HAP-1 (cell line): ENCODE measurements at places on chromosomes 5 and 9.

GRCh38 chr5:139980765-139981164 lies 62.3 kb downstream of the NRG2 start:
- no peak for DNase-seq

DNA sequence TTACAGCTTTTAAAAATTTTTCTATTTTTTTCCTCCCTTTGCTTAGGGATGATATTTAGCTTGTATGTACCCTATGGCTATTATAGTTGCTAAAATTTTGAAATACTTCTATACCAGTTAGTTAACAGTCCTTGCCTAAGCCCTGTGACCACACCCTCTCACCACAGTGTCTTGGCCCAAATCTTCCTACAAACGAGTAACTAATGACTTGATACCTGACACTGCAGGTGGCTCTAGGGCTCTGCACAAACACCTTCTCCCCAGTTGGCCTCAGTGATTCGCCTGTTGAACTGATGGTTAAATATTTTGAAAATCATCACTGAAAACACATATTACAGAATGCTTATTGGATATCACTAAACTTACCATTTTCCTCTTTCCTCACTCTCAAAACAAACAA lies 449.6 kb upstream of the CHD1 start:
- DNase-seq: no peak

- no peak for DNase-seq
Observed at GRCh38 chr9:71886015-71886414, 25.0 kb downstream of the ABHD17B start.

- no peak for DNase-seq
Observed at GRCh38 chr5:39185761-39186160, 33.6 kb downstream of the FYB1 start.

DNA sequence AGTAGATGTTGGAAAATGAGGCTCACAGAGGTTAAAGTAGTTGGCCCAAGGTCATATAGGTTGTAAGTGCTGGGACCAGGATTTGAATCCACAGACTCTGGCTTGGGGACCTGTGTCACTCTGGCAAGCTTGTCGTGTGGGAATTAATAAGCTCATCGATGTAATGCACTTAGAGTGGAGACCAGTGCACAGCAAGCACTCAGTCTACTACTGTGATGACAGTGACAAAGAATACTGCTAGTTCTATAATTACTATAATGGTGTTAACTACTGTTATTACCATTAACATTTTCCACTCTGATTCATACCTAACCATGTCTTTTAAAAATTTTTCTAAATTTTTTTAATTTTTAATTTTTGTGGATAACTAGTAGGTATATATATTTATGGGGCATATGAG lies 12.8 kb downstream of the PAM start:
- DNase-seq: no peak

DNA sequence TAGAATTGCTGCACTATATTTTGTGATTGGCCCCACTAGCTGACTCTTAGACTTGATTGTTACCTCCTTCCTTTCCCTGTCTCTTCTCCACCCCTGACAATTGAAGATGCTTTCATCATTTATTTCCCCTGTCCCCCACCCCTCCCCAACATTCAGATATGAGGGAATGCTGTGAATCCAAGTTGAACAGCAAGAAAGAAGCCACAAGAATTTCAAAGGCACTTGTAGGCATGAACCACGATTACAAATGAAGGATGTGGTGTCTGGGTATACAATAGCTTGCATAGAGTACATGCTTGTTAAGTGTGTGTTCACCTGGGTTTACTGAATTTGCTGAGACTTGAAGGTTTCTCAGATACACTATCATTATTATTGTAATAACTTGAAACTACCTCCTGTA lies 78.3 kb upstream of the TRIO start:
- no peak for DNase-seq

GRCh38 chr5:38323645-38324295 lies 65.4 kb downstream of the EGFLAM start:
- DNase-seq: no peak

DNA sequence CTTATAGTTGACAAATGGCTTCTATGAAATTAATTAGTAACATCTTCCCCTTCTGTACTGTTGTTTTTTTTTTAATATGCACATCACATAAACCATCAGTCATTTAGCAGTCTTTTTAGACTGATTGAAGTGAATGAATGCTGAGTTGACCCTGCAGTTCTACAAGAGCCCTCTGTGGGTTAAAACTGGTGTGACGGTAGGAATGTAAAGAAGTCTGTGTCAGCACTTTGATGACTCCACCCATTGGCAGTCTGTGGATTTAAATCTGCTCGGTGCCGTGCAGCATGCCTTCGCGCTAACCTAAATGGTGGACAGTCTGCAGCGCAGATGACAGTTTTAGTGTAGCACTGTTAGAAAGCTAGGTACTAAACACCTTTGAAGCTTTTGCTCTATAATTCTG lies 3.1 kb downstream of the GTF3C4 start:
- DNase-seq: peak; percentile 22

- DNase-seq: no peak
Observed at GRCh38 chr9:88536951-88537760, 2.2 kb downstream of the NXNL2 start.

GRCh38 chr9:85347541-85347940 lies 394.2 kb downstream of the AGTPBP1 start:
- no peak for DNase-seq

GRCh38 chr9:129610473-129611306 lies 10.2 kb downstream of the C9orf50 start:
- DNase-seq: peak; percentile 90

DNA sequence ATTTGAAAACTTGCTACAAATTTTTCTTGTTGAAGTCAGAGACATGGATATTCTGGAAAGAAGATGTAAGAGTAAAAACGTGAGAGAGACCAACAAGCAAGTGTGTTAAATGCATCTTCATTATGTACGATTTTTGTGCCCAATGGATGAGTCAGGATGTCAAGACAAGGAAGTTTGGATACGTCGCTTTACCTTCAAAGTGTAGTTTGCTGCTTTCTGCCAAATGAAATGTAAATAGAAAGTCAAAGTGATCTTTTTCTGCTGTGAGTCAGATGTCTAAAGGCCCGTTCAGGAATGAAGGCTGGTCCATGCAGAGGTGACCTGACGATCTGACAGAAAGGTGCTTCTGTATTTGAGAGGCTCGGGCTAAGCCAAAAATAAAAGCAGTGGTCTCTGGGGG lies 273.1 kb upstream of the PIK3R1 start:
- no peak for DNase-seq

DNA sequence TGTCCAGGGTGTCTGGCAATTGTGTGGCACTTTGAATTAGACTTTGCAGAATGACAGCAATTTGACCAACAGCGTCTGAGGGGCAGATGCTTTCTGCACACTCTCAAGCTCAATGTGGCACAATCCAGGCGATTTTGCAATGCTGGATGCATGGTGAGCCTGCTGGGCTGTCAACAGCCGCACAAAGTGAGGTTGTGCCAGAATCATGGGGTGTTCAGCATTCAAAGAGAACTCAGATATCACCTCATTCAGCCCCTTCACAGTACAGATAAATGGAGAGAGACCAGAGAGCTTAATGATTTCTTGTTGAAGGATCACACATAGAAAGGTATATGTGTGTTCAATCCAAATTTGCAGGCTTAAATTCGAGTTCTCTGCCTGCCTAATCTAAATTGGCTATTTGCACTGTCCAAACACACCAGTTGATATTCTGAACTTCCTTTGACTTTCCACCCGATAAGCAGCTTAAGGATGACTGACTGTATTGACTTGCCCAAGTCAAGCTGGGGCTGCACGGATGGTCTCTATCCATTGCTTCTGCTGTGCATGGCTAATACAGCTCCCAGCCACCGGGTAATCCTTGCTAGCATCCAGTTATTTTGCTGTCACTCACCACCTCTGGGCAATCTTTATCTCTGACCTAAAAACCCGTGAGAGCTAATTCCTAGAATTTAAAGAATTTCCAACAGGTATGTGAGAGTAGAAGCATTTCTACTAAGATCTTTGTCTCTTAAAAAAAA lies 157.9 kb upstream of the TAS2R1 start:
- DNase-seq: no peak

- DNase-seq: no peak
Observed at GRCh38 chr5:62477801-62478200, 65.2 kb downstream of the IPO11 start.

DNA sequence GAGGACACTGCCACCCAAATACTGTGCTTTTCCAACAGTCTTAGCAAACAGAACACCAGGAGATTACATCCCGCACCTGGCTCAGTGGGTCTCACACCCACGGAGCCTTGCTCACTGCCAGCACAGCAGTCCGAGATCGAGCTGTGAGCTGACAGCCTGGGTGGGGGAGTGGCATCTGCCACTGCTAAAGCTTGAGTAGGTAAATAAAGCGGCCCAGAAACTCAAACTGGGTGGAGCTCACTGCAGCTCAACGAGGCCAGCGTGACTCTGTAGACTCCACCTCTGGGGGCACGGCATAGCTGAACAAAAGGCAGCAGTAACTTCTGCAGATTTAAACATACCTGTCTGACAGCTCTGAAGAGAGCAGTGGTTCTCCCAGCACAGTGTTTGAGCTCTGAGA lies 28.8 kb downstream of the EPB41L4A start:
- no peak for DNase-seq

DNA sequence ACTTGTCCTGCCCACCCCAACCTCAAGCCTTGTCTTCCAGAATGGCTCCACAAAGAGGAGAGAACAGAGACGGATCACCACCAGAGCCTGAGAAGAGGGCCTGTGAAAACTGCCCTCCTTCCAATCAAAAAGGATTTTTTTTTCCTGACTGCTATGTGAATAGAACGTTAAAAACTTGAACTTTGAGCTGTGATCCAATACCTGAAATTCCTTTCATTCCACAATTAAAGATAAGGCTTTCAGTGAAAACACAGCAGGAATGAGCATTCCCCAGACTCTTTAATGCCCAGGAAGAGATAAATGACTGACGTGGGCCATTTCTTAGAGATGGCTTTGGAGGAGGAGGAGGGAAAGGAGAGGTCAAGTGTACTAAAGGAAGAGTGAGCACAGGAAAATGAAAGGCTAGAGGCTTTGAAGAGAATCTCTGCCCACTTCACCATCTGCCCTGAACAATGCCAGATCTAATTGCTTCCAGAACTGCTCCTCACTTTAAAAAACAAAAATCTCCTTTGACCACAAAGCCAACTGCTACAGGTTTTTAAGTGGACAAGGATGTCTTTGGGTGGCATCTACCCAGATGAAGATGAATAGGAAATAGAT lies 177.9 kb upstream of the MAP3K1 start:
- no peak for DNase-seq

- no peak for DNase-seq
Observed at GRCh38 chr5:58156361-58156760, 303.5 kb downstream of the PLK2 start.

DNA sequence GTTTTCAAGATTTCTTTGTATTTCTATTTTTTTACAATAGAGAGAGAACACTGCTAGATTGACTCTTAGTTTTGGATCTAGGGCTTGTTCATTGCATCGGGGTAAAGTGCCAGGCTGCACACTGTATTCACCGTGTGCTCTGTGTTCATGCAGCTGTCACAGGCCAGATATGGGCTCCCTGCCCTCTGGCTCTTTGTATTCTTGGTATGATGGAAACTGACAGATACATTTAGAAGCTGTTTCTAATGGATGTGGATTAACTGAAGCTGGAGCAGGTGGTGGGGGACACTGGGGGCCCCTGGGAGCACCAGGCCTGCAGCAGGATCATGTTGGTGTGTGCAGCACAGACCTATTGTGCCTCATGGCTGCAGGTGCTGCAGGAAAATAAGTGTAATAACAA lies 28.0 kb downstream of the SLC36A1 start:
- DNase-seq: no peak

DNA sequence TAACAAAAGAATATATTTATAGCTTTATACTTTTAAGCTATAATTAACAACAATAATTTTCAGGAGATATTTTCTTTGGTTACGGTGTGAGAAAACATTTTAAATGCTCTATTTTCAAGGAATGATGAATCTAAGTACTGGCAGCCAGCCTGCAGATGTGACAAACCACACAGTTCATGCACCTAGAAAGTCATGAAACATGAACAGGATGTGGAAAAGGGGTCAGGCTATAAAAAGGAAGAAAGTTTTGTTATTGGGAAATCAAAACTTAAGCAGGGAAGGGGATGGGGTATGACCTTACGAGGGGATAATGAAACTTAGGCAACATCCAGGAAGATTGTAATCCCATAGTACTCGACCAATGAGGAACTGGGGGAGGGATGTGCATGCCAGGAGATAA lies 508.7 kb upstream of the GRAMD2B start:
- DNase-seq: no peak

GRCh38 chr9:95010431-95010838 lies 283.9 kb downstream of the AOPEP start:
- DNase-seq: peak; percentile 46

DNA sequence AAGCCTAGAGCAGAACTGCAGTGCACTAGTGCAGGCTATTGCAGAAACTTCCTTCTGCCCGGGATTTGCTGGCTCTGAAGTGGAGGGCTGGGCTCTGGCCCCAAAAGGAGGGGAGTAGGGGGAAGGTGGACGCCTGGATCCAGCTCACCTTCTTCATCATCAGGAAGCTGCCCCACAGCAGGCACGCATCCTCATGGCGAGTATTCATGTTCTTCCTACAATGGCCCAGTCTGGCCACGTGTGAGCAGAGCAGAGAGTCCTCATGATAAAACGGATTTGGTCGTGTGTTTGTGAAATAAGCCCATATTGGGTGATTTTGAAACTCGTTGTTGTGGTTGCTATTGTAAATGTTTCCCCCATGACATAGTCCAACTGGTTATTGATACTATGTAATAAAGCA lies 8.2 kb upstream of the GLIPR2 start:
- no peak for DNase-seq

DNA sequence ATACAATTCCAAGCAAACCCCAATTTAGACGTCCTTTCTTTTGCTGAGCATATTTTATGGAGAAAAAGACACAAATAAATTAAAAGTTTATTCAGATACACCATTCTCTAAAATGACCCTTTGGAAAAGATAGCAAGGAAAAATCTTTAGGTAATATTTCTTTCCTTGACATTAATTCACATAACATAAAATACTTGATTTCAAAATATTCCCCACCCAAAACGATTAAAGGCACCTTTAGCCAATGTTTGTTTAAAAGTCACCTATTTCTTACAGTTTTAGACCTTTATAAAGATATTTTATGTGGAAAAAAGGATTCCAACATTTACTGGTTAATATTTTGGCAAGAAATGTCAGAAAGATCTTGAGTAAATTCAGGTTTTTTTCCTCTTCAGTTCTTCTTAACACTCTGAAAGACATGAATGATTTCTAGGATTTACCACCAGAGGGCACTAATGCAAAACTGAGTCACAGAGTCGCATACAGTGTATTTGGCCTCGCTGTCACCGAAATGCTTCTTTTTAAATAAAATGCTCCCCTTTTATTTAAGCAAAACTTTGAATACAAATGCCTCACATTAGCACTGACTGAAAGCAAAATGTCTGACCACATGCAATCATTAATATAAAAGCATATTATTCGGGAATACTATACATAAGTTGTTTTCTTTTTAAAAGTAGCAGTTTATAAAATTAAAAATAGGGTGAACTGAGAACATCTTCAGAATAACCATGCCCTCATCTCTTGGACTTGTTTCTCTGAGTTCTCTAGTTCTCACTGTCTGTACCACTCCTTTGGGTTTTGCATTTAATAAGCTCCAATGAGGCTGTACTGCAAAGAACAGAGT lies 122.5 kb downstream of the SLC1A3 start:
- peak; percentile 40 for DNase-seq

- DNase-seq: peak; percentile 8
Observed at GRCh38 chr9:16950051-16950450, 79.6 kb upstream of the BNC2 start.
